ENCODE measurements at places on chromosomes 16 and 17.
A peak's percentile ranks its signal among the peaks of the same experiment; 100 is the strongest.

DNA sequence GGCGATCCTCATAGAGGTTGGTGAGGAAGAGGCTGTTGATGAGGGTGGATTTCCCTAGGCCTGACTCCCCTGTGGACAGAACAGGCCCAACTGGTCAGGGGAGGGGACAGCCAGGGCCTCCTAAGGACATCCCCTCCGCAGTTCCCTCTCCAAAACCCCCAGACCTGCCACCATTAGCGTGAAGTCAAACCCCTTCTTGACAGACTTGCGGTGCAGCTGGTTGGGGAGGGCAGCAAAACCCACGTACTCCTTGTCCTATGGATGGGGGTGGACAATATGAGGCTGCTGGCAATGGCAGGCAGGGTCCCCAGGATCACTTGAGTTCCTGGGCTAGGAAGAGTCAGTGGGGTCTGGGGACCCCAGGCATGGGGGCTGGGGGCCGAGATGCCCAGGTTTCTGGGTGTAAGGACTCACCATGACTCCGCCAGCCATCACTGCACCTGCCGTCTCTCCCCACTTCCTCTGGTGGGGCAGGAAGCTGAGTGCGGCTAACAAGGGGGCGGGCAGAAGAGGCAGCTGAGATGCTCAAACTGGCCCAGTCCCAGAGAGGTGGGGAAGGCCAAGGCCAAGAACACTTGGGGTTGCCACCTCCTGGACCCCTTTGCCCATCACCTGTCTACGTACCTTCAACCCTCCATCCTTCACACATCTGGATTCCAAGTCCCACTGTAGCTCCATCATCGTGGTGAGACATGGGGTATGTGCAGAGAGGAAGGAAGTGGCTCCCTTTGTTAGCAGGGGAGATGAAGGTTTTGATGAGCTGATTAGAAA is at the start of gene SEPTIN1:
TSS of gene SEPTIN1 (minus strand) at position 451 of the 771 bp plus-strand sequence. CDS start at position 432, 19 bp downstream.
- peak; percentile 66 for DNase-seq

DNA sequence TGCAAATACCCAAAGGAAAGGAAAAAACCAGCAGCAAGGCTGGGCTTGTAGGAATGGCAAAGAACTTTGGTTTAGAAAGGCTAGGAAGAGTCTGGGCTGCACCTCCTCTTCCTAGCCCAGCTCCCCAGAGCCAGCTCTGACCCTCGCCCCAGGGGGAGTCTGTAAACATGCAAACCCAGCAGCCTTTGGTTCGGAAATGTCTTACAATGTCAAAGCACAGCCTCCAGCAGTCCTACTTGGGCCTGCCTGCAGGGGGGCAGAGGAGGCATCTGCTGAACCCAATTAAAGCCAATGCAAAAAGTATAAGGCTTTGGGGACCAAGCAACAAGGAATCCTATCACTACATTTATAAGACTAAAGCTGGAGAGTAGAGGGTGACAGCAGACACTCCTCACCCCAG is 5.0 kb upstream of the FTSJ3 start:
- DNase-seq, result no peak

- no peak for DNase-seq
These were observed 15.1 kb downstream of the GJD3 start for GRCh38 chr17:40349477-40349894.

DNA sequence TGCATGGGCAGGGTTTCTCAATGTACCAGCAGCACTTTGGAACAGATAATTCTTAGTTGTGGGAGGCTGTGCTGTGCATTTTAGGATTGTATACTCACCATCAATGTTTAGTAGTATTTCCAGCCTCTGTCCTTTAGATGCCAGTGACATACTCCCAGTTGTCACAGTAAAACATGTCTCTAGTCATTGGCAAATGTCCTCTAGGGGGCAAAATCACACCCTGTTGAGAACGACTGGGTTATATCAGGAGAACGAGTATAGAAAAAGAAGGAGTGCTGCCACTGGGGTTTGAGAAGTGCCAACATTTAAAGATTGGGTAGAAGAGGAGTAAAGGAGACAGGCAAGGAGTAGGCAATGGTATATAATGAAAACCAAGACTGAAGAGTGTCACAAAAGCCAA is 37.9 kb upstream of the SMIM36 start:
- no peak for DNase-seq

DNA sequence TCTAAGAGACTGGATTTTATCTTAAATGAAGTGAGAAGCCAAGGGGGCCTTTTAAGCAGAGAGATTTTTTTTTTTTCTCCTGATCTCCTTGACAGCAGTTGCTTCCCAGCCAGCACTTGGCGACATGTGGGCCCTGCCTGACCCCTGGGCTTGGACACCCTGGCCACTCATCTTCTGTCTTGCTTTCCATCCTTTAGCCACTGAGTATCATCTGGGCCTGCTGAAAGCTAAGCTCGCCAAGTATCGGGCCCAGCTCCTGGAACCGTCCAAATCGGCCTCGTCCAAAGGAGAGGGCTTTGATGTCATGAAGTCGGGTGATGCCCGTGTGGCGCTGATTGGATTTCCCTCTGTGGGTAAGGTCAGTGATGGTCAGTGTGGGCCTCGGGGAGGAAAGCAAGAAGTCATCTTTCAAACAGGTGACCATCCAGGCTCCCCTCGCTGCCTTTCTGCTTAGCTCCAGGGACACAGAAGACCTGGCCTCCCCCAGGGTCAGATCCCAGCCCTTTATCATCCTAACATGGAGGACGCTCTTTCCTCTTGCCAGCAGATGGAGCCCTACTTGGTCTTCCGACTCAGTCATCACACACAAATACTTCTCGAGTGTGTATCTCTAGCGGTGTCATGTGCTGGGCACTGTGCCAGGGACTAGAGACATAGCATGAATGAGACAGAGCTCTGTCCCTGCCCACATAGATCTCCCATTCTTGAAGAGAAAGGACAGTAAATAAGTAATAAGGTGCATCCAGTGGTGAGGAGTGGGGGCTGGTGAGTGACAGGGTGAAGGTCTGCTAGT is 6.1 kb downstream of the DRG2 start:
- no peak for DNase-seq

GRCh38 chr17:51029568-51030463 is 90.9 kb downstream of the SPAG9 start:
- DNase-seq, result no peak

- DNase-seq, result no peak
These were observed 55.3 kb downstream of the CLUH start for GRCh38 chr17:2656283-2656682.

GRCh38 chr16:65429504-65430181 is 307.8 kb upstream of the CDH11 start:
- no peak for DNase-seq

- no peak for DNase-seq
These were observed 1.6 kb downstream of the MLX start for GRCh38 chr17:42568341-42569111.

DNA sequence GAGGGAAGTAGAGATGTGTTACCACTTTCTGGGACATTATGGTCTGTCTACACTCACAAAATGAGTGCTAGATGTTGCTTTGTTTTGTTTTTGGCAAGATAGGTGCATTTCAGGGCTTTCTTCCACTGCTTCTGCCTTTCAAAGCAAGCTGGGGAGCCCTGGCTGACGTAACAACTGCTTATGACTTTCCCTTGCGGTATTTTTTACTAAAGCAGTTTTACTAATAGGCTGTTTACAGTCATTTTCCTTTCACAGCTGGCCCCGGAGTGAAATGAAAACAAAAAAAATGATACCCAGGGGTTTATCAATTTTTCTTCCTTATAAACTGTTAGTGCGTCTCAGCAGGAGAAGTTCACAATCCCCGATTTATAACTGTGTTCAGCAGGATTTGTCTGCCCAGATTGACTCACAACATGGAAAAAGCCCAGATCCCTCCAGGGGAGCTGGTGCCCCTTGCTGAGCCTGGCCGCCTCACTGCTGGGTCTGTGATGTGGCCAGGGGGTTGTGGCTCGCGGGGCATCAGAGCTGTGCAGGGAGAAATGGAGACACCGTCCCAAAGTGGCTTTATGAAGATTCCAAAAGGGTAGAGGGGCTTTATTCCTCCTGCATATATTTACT is 184.4 kb upstream of the HS3ST3A1 start:
- DNase-seq, result no peak

DNA sequence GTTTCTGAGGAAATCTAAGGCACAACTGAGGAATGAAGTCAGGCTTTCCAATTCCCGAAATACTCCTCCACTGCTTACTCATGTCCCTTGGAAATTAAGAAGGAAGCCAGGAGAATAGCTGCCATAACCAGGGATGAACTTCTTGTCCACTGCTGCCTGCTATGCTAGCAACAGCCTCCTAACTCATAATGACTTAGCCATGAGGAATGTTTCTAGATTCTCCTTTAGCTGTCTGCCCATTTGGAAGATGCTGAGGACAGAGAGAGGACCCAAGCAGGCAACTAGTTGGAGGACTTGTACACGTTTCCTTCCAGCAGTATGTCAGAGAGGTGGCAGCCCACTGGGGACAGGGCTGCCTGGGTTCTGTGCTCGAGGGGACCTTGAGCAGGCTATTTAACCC is 939 bp upstream of the CCL2 start:
- no peak for DNase-seq

DNA sequence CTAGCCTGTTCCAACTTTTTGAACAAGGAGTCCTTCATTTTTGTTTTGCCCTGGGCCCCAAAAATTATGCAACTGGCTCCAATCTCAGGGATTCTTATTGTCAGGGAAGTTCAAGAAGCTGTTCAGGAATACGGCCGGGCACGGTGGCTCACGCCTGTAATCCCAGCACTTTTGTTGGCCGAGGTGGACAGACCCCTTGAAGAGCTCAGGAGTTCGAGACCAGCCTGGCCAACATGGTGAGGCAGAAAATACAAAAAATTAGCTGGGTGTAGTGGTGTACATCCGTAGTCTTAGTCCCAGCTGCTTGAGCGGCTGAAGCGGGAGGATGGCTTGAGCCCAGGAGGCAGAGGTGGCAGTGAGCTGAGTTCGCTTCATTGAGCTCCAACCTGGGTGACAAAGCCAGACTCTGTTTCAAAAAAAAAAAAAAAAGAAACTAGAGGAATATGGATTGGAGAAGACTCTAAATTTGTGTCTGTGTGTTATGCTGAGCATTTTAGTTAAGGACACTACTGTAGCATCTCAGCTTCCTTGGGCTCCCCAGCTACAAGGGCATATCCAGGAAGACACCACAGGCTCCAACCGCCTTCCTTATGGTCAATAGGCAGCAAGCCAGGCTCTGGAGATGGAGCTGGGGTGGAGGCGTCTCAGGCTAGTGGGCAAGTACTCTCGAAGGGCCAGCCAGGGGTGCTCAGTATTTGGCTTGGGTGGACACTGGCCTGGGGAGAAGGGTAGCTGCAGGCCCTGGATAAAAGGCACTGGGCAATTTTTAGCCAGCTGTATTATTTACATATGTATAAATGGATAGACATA is 56.8 kb upstream of the CREBBP start:
- no peak for DNase-seq

- DNase-seq, result no peak
These were observed 41.3 kb downstream of the GINS3 start for GRCh38 chr16:58433569-58433951.

- no peak for DNase-seq
These were observed 6.3 kb upstream of the PPP1R27 start for GRCh38 chr17:81840826-81841778.

GRCh38 chr17:77341069-77341541 is 200.3 kb downstream of the SEC14L1 start:
- no peak for DNase-seq

DNA sequence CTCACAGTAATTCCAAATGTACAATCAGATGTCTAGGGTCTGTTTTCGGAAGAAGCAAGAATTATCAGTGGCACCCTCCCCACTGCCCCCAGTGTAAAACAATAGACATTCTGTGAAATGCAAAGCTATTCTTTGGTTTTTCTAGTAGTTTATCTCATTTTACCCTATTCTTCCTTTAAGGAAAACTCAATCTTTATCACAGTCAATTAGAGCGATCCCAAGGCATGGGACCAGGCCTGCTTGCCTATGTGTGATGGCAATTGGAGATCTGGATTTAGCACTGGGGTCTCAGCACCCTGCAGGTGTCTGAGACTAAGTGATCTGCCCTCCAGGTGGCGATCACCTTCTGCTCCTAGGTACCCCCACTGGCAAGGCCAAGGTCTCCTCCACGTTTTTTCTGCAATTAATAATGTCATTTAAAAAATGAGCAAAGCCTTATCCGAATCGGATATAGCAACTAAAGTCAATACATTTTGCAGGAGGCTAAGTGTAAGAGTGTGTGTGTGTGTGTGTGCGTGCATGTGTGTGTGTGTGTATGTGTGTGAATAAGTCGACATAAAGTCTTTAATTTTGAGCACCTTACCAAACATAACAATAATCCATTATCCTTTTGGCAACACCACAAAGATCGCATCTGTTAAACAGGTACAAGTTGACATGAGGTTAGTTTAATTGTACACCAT is 59.7 kb downstream of the HLF start:
- DNase-seq, result no peak

GRCh38 chr16:30112197-30113030 is 923 bp downstream of the GDPD3 start:
- DNase-seq, result peak; percentile 64

- no peak for DNase-seq
These were observed 206.9 kb upstream of the C17orf78 start for GRCh38 chr17:37168731-37169353.

- DNase-seq, result no peak
These were observed 19.1 kb upstream of the GSG1L start for GRCh38 chr16:28082624-28083023.
